ENCODE measurements at places on chromosomes 1 and 21.

DNA sequence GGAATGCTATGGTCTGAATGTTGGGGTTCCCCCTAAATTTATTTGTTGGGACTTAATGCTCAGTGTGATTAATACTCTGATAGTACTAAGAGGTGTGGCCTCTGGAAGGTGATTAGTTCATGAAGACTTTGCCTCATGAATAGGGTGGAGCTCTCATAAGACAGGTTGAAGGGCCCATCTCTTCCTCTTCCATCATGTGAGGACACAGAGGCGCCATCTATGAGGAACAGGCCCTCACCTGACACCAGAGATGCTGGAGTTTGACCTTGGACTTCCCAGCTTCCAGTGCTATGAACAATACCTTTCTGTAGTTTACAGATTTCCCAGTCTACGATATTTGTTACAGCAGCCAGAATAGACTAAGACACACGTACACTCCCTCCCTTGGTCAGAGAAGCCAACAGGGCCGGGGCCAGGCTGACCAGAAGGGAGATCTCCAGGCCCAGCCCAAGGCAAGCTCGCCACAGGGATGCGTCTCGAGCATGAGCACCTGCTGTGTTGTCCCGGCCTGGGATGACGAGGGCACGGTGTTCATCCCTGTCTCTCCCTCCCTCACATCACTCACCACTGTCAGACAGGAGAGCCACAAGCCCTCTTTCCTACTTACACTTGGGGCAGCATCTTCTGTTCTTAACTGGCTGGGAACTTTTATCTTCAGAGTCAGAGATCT is 4.7 kb upstream of the ABCG1 start:
- DNase-seq: no peak

DNA sequence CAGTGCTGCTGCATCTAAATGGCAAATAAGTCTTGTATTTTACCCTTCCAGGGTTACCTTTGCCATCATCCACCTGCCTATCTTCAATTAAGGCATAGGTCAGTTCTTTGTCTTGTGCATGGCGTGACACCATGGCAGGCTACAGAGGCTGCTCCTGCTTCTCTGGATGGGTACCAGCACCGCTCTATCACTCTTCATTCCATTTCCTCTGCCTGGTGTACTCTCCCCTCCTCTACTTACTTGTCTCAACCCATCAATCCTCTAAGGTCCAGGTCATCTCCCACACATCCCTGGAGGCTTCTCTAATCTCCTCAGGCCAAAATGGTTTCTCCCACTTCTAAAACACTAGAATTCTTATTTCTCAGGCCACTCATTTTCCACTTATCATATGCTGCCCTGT is 257.5 kb downstream of the BARHL2 start:
- no peak for DNase-seq

DNA sequence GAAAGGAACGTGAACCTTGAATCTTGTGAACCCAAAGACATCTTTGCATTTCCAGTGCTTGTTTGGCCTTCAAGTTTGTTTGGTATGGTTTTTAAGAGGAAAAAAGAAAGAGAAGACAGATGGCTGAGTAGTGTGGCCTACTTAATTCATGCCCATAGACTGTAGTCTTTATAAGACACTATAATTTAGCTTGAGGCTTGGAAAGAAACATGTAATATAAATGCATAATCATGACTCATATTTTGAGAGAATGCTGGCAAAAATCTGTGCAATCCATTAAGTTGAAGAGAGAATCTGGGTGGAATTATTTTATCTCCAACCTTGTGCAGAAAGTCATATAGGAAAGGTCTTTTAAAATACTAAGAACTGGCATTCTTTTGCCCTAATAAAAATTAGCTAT is 179.3 kb downstream of the SIPA1L2 start:
- no peak for DNase-seq

- DNase-seq: no peak
These were observed 719 bp downstream of the SOD1 start for GRCh38 chr21:31660259-31660565.

- no peak for DNase-seq
These were observed 8.6 kb downstream of the FMOD start for GRCh38 chr1:203342192-203342940.
